ENCODE measurements at places on chromosomes 3 and 15. TPM values are rescaled to one million over a fixed set of nuclear protein-coding genes. Genes with fewer than 3 reads are reported as not detected.

GRCh38 chr3:192092388-192093005, 631.5 kb downstream of the PYDC2 start:
- no peak for DNase-seq

DNA sequence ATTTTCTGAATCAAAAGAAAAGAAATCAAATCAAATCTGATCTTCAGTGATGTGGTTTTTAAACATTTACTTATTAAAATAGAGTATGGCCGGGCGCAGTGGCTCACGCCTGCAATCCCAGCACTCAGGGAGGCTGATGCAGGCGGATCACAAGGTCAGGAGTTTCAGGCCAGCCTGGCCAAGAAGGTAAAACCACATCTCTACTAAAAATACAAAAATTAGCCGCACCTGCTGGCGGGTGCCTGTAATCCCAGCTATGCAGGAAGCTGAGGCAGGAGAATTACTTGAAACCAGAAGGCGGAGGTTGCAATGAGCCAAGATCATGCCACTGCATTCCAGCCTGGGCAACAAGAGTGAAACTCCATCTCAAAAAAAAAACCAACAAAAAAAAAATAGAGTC, 169.1 kb downstream of the ULK4 start:
- no peak for DNase-seq

DNA sequence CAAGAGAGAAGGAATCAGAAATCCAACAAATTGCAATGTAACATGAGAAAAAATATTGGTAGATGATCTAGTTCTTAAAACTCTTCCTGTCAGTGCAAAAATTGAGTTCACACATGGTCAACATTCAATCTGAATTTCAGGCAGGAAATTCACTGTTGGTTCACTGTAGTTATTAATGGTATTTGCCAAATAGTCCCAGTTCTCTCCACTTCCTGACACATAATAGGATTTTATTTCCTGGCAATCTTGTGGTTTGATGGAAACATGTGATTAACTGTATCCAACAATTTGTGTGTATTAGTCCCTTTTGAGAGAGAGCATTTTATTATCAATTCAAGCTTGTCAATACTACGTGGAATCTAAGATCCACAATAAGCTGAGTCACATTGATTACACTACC, 1103.1 kb downstream of the ROBO2 start:
- DNase-seq, result no peak

DNA sequence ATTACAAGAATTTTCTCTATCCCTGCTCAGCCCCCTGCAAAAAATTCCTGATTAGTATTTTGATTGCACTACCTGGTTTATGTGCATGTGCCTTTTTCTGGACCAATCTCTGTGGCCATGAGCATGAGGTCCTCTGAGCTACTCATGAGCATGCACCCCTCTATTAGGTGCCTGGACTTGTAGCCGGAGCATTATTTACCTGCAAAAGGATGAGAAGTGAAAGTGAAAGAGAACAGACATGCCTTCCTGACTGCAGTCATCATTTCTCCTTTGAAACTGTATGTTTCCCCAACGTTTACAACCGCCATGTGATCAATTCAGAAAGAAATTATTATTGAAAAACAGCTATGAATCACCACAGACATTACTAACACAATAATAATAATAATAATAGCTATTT, 1008.8 kb downstream of the ROBO2 start:
- DNase-seq, result no peak

DNA sequence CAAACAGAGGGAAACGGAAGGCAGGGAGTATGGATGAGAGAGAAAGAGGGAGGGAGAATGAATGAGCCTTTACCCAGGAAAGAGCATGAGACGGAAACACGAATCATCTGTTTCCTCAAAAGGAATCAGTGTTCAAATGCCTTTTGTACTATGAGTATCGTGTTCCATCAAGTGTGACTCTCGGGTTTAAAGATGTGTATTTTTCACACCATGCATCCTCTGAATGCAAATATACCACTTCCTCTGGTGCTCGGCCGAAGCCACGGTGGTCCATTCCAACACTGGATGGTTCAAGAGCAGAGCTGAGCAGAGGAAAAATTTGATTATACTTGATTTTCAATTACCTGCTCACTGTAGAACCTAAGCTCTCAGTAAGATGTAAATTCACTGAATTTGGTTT, 505.1 kb downstream of the MECOM start:
- no peak for DNase-seq

DNA sequence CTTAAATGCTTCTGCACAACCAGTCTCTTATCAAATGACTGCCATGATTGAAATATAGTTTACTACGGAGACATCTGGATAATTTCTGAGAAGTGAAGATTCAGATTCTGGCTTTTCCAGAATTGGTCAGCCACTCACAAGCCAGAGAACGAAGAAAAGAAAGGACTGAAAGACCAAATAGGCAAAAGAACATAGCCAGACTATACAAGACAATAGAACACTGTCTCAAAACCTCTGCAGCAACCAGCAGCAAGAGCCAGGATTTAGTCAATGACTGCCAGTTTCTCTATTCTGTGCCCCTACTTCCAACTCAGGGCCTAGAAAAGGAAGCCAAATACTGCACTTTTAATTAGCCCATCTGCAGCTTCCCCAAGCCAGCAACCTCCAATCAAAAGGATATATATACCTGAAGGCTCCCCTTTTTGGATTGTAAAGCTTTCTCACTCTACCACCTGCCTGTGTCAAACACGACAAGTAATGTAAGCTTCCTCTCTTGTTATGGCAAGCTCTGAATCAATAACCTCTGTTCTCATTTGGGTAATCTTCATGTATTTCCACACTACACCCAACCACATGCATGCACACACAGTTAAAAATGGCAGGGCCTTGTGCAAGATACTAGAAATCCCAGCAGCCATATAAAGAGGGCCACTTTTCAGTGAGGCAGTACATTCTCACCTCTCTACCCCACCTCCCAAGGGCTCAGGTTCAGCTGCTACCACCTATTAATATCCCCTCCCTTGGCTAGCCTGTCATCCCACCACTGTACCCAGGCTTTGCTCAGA, 97.1 kb downstream of the ERC2 start:
- no peak for DNase-seq

DNA sequence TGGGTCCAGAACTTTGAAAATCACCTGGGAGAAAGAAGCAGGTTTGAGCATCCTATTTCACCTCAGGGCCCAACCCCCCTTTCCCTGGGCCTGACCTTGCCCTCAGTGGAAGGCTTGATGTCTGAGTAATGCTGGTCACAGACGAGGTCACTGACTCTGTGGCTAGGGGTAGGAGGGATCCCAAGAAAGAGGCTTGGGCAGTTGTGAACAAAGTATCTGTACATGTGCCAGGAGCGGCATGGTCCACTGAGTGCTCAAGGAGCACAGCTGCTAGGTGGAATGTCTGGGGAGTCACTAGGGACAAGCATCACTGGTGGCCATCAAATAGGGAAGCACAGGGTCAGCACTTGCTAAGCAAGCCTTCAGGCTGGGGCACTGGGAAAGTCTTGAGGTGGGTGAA, 7.3 kb downstream of the CCDC71 start:
- no peak for DNase-seq

GRCh38 chr15:66165856-66166255, 87.7 kb downstream of the MEGF11 start:
- no peak for DNase-seq

GRCh38 chr15:75677465-75678323, 30.0 kb downstream of the SNX33 start:
- DNase-seq, result no peak

- DNase-seq, result no peak
These were observed 54.2 kb upstream of the CGNL1 start for GRCh38 chr15:57321973-57322601.

CACNA1D gene
- total RNA-seq, result 17.4 TPM

ZNF860 gene
- 7.1 TPM for total RNA-seq

RPLP1 gene
- total RNA-seq, result 1,676 TPM

C15orf62 gene
- 1.1 TPM for total RNA-seq

ABHD17C gene
- total RNA-seq, result 41.0 TPM

CLCN2 gene
- total RNA-seq, result 10.8 TPM

ROBO1 gene
- 182 TPM for total RNA-seq

UROC1 gene
- total RNA-seq, result not detected
